ENCODE measurements at places on chromosomes 5 and 9.

DNA sequence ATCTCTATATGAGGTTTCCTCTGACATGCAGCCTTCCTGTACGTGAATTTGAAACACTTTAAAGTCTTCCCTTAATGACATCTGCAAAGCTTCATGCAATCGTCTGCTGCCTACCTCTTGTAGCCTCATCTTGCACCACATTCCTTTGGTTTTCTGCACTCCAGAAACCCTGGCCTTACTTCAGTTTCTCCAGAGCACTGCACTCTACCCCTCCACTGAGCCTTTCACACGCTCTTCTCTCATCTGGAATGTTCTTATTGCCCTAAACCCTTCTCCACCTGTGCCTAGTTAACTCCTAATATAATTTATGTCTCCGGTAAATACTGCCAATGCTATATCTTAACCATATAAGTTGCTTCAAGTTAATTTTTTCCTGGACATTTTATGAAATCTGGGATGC is 168.8 kb upstream of the SLC27A6 start:
- DNase-seq = no peak

DNA sequence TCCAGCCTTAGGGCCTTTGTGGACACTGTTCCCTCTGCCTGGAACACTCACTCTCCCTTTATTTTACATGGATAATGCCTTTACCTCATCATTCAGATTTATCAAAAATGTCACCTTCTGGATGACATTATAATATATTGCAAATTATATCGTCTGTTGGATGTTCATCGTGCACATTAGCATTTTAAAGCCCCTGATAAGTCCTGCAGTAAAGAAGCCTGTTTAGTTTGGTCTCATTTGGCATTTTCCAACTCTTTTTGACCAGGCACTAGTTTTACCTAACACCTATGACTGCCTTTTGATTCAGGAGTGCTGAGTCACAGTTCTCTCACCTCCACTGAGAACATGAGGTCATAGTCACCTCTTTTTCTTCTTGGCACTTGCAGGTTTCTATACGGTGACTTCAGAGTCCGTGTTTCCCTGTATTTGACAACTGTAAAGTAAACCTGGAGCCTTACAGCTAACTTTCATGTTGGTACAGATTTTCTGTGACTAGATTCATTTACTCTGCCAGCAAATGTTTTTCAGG is 57.7 kb upstream of the STC2 start:
- no peak for DNase-seq

- DNase-seq = no peak
Observed at GRCh38 chr9:112000743-112001142, 104.1 kb downstream of the UGCG start.

- no peak for DNase-seq
Observed at GRCh38 chr5:151718646-151719045, 31.9 kb upstream of the SPARC start.

GRCh38 chr9:73210886-73211666 is 59.4 kb downstream of the ANXA1 start:
- no peak for DNase-seq

DNA sequence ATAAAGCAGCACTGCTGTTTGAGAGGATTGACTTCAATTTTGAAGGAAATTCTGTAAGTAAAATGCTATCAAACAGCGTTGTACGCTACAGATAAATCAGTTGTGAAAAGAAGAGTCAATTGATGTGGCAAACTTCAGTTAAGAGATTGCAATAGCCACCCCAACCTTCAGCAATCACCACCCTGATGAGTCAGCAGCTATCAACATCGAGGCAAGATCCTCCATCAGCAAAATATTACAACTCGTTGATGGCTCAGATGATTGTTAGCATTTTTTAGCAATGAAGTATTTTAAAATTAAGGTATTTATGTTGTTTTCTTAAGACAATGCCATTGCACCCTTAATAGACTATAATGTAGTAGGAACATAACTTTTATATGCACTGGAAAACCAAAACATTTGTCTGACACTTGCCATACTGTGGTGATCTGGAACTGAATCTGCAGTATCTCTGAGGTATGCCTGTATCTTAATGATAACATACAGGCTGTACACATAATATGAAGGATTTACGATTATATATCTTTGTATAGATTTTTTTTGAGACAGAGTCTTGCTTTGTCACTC is 47.5 kb downstream of the VPS13A start:
- DNase-seq = no peak

DNA sequence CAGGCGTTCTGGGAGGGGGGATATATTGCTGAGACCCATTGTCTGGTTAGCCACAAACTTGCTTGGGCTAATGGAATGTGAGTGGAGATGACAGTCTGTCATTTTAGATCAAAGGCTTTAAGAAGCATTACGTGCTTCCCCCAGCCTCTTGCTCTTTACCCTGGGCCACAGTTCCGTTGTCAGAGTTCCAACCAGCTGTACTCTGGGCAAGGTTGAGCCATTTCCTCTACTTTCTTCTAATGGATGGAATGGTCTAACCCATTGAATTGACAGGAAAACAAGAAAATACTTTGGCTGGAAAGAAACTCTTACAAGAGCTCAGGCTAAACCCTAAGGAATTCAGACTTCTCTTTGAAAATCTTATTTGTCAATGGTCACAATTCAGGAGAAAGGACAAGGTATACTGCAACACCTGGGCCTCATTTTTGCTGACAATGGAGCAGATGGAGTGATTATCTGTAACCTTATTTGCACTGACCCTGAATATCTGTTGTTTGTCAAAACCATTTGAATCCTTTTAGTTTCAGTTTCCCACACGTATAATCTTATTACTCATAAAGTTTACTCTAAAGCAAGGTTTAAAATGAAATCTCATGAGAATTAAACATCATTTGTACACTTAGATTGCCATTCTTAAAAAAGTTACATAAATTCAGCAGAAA is 231.4 kb downstream of the PDE4D start:
- DNase-seq = no peak

- DNase-seq = no peak
Observed at GRCh38 chr9:89839449-89839848, 234.6 kb downstream of the GADD45G start.

DNA sequence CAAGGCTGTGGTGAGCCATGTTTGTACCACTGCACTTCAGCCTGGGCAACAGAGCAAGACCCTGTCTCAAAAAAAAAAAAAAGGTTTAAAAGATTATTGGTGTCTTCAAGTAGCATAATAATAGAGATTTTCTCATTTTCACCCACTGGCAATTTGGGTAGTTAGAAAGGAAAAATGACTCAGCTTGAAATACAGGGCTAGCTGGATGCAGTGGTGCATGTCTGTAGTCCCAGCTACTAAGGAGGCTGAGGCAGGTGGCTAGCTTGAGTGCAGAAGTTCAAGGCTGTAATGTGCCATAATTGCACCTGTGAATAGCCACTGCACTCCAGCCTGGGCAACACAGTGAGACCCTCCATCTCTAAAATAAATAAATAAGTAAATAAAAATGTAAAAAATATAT is 111.1 kb downstream of the ARRDC3 start:
- DNase-seq = no peak

DNA sequence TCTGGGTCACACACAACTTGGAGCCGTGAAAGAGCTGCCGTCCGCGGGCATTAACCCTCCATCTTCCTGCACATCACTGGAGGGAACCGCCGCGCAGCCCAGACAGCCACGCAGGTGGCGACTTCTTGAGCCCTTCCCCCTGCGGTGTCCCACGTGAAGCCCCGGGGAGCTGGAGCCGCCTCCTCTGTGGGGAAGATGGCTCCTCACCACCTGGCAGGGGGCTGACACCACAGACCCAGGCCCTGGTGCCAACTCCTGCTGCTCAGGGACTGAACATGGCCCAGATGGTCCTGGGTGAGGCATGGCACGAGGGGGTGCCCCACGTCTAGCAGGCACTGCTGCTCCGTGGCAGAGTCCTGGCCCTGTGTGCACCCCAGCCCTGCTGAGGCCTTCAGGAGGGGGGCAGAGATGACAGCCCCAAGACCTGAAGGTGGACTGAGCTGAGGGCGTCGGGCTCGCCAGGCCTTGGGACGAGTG is 38.9 kb downstream of the NDUFS6 start:
- DNase-seq = no peak

- DNase-seq = peak; percentile 81
Observed at GRCh38 chr5:135545099-135545498, 9.3 kb upstream of the NEUROG1 start.

GRCh38 chr9:35790385-35791296 is 750 bp upstream of the NPR2 start:
- DNase-seq = peak; percentile 90

GRCh38 chr9:93090091-93090655 is 5.8 kb upstream of the CARD19 start:
- no peak for DNase-seq

Measured in D341Med (cell line).